Activated CD4-positive, alpha-beta memory T cell treated with anti-CD3 and anti-CD28 coated beads for 36 hours (primary cell): ENCODE measurements at places on chromosomes 12 and 14. TPM values are rescaled to one million over a fixed set of nuclear protein-coding genes. Genes with fewer than 3 reads are reported as not detected.

DNA sequence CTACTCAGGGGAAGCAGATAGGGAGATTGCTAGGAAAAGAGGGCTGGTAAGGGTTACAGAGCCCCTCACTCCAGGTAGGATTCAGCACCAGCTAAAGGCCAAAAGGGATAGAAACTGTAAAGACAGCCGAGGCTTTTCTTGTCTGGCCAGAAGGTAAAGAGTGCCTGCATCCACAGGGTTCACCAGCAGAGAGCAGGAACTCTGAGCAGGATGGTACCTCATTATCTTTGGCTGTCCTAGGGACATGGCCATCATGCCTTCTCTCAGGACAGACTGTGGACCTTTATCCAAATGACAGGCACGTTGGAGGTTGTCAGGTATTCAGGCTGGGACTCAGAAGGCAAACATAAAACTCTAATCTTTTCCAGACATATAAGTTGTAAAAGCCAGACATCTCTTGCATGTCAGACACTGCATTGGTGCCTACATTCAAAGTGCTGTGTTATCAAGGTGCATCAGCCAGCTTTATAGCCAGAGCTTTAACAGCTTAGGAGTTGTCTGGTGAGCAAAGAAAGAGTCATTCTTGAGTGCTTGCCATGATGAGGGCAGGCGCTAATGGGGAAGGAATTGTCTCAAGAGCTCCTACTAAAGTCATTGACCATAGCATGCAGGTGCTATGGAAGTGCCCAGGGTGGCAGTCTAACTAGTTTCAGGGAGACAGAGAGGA, 89.5 kb downstream of the PELI2 start:
- no peaks in the 10 kb centered on the region for H3K4me1 ChIP-seq
- no peaks in the 10 kb centered on the region for H3K36me3 ChIP-seq
- no peaks in the 10 kb centered on the region for H3K27me3 ChIP-seq
- no peak for DNase-seq

GRCh38 chr12:76375939-76376338, 27.7 kb upstream of the BBS10 start:
- no peak overlapping the region for H3K27ac ChIP-seq
- no peaks in the 10 kb centered on the region for H3K27me3 ChIP-seq
- peaks cover 7% of the 10 kb centered on the region for H3K4me1 ChIP-seq
- H3K4me3 ChIP-seq: no peak overlapping the region

- H3K27me3 ChIP-seq: no peaks in the 10 kb centered on the region
- peaks cover 7% of the 10 kb centered on the region for H3K36me3 ChIP-seq
- H3K4me3 ChIP-seq: no peak overlapping the region
- no peaks in the 10 kb centered on the region for H3K4me1 ChIP-seq
- DNase-seq: no peak
- no peak overlapping the region for H3K27ac ChIP-seq
These were observed 23.3 kb downstream of the ZFYVE21 start for GRCh38 chr14:103738701-103739451.

Gene RAD9B
- total RNA-seq: 1.1 TPM

- H3K27ac ChIP-seq: no peak overlapping the region
- peaks cover 19% of the 10 kb centered on the region for H3K4me1 ChIP-seq
- no peak for DNase-seq
- no peaks in the 10 kb centered on the region for H3K36me3 ChIP-seq
- no peaks in the 10 kb centered on the region for H3K27me3 ChIP-seq
- no peak overlapping the region for H3K4me3 ChIP-seq
These were observed 15.2 kb downstream of the SCNN1A start for GRCh38 chr12:6360080-6360571.

Gene SOAT2
- total RNA-seq: 1.1 TPM

DNA sequence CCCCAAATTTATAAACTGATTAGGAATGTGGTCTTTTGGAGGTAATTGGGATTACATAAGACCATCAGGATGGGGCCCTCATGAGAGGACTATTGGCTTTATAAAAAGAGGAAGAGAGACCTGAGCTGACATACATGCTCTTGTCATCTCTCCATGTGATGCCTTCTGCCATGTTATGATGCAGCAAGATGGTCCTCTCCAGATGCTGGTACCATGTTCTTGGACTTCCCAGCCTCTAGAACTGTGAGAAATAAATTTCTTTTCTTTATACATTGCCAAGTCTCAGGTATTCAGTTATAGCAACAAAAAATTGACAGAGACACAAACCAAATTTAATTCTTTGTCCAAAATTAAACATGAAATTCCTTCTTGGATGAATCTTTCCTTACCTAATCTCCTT, 92.9 kb downstream of the EFCAB11 start:
- no peak overlapping the region for H3K27ac ChIP-seq
- DNase-seq: no peak
- peaks cover 2% of the 10 kb centered on the region for H3K36me3 ChIP-seq
- H3K27me3 ChIP-seq: peaks cover 2% of the 10 kb centered on the region

- peaks cover 3% of the 10 kb centered on the region for H3K27me3 ChIP-seq
- no peaks in the 10 kb centered on the region for H3K36me3 ChIP-seq
- H3K27ac ChIP-seq: no peak overlapping the region
- H3K4me3 ChIP-seq: no peak overlapping the region
- no peaks in the 10 kb centered on the region for H3K4me1 ChIP-seq
These were observed 80.6 kb upstream of the PLEKHA5 start for GRCh38 chr12:19048943-19049342.

- no peak for DNase-seq
- H3K4me3 ChIP-seq: no peak overlapping the region
- H3K27me3 ChIP-seq: peaks cover 40% of the 10 kb centered on the region
These were observed 2.5 kb upstream of the RFLNA start for GRCh38 chr12:124292385-124292784.

Gene ESR2
- 0.45 TPM for total RNA-seq

Gene SAMD4A
- 2.4 TPM for total RNA-seq

Gene CARMIL3
- total RNA-seq: 1.00 TPM

- H3K36me3 ChIP-seq: no peaks in the 10 kb centered on the region
- H3K27me3 ChIP-seq: peaks cover 15% of the 10 kb centered on the region
- no peak for DNase-seq
- no peaks in the 10 kb centered on the region for H3K4me1 ChIP-seq
These were observed 38.1 kb downstream of the SNRPF start for GRCh38 chr12:95896846-95897245.

DNA sequence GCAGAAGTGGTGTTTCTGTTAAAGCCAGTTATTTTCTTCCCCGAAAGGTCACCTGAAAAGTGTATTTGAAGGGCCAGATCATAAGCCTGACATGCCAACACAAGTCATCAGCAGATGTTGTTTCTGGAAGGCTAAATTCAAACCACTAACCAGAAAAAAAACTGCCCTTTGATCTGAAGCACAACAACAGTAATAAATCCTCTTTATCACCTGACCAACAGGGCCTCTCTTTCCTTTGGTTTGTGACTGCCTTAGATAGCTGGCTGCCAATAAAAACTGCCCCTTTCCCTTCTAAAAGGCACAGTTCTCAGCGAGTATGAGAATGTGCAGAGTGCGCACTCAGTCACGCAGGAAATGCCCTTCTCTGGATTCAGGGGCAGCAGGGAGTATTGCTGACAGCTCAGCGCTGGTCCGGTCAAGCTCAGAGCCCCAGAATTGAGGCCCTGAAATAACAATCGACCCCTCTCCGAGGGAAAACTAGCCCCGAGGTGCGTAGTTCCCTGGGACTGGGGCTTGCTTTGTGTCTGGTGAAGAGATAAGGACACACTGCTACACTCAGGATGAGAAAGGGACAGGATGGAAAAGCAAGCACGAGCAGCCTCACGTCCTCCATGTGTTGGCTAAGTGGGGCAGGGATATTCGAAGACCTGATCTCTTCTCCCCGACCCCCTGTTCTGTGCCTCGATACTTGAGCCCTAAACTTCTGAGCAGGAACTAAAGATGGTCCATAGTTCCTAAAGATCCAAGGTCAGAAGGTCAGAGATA, 184.2 kb upstream of the GZMB start:
- no peak overlapping the region for H3K27ac ChIP-seq
- DNase-seq: no peak
- H3K4me1 ChIP-seq: no peaks in the 10 kb centered on the region
- H3K4me3 ChIP-seq: no peak overlapping the region
- H3K36me3 ChIP-seq: no peaks in the 10 kb centered on the region
- H3K27me3 ChIP-seq: peaks cover 16% of the 10 kb centered on the region

Gene PKP2
- 0.21 TPM for total RNA-seq

- peaks cover 37% of the 10 kb centered on the region for H3K27me3 ChIP-seq
- no peak for DNase-seq
- peaks cover 9% of the 10 kb centered on the region for H3K4me1 ChIP-seq
- no peak overlapping the region for H3K27ac ChIP-seq
These were observed 119.3 kb downstream of the TSPAN9 start for GRCh38 chr12:3196488-3196887.

Gene CD4
- total RNA-seq: 290 TPM

- DNase-seq: no peak
- H3K4me1 ChIP-seq: peaks cover 10% of the 10 kb centered on the region
- no peak overlapping the region for H3K4me3 ChIP-seq
- no peaks in the 10 kb centered on the region for H3K36me3 ChIP-seq
These were observed 247.0 kb downstream of the PHLDA1 start for GRCh38 chr12:75784591-75784990.

DNA sequence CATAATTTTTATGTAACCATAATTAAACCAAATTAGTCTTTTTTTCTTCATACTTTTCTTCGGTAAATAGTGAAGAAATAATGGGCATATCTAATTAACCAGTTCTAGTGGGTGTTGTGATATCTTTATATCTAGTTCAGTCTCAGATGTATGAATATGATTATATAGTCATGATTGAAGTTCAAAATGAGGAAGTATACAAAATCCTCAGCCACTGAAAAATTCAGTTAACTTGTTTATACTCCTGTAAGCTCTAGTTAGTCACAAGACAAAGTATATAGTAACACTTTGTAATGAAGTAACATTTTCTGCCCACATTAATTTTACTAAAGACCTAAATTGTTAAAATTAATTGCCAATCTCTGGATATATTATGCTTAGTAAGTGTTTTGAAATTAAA, 46.5 kb downstream of the CAND1 start:
- no peak overlapping the region for H3K27ac ChIP-seq
- no peak overlapping the region for H3K4me3 ChIP-seq
- peaks cover 41% of the 10 kb centered on the region for H3K36me3 ChIP-seq
- no peak for DNase-seq
- no peaks in the 10 kb centered on the region for H3K27me3 ChIP-seq
- peaks cover 12% of the 10 kb centered on the region for H3K4me1 ChIP-seq

DNA sequence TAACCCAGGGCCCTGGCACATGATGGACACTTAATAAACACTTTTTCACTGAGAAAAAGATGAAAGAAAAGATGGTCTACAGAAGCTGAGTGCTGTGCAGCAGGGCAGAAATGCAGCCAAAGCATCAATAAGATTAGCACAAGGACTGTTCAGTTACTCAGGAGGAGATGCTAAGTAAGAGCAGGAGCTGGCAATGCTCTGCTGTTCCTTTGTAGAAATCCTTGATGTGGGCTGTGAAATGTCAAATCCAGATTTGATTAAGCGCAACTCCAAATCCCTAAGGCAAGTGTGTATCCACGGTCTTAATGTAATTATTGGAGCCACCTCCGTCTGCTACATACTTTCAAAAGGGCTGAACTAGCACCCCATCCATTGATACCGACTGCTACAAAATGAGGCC, 151.8 kb upstream of the BTG1 start:
- no peaks in the 10 kb centered on the region for H3K36me3 ChIP-seq
- H3K4me1 ChIP-seq: peaks cover 13% of the 10 kb centered on the region
- no peak for DNase-seq
- peak overlapping the region; percentile 79 for H3K27ac ChIP-seq
- H3K27me3 ChIP-seq: no peaks in the 10 kb centered on the region

Gene OTOGL
- total RNA-seq: not detected

GRCh38 chr12:49792181-49792970, 35.8 kb downstream of the NCKAP5L start:
- H3K4me3 ChIP-seq: no peak overlapping the region
- DNase-seq: no peak
- H3K36me3 ChIP-seq: no peaks in the 10 kb centered on the region
- no peaks in the 10 kb centered on the region for H3K4me1 ChIP-seq
- H3K27me3 ChIP-seq: no peaks in the 10 kb centered on the region

Gene DNAI7
- not detected for total RNA-seq

Gene OR6C2
- total RNA-seq: not detected

GRCh38 chr12:111626230-111626629, 27.1 kb upstream of the ATXN2 start:
- no peak for DNase-seq
- no peak overlapping the region for H3K27ac ChIP-seq
- no peaks in the 10 kb centered on the region for H3K27me3 ChIP-seq
- H3K36me3 ChIP-seq: no peaks in the 10 kb centered on the region

Gene SYNDIG1L
- not detected for total RNA-seq

- H3K4me3 ChIP-seq: no peak overlapping the region
- peaks cover 9% of the 10 kb centered on the region for H3K36me3 ChIP-seq
- no peak overlapping the region for H3K27ac ChIP-seq
- no peak for DNase-seq
These were observed 123.0 kb downstream of the FOXN3 start for GRCh38 chr14:89294060-89294459.

DNA sequence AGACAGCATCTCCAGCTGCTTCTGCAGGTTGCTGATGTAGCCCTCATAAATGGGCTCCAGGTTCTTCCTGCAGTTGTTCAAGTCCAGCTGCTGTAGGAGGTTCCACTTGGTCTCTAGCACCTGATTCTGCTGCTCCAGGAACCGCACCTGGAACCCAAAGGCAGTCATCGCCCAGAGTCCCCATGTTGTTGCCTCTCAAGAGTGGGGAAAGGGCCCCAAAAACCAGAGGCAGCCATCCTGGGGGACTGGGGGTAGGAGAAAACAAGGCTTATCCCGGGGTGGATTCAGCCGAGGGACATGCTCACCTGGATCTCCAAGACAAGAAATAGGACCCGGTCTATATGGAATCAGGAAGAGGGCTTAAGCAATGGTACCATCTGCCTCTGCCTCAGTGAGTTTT, 2.3 kb downstream of the KRT72 start:
- peaks cover 6% of the 10 kb centered on the region for H3K4me1 ChIP-seq
- no peak overlapping the region for H3K27ac ChIP-seq
- peaks cover 2% of the 10 kb centered on the region for H3K27me3 ChIP-seq
- no peak for DNase-seq
- H3K36me3 ChIP-seq: no peaks in the 10 kb centered on the region

- no peak overlapping the region for H3K4me3 ChIP-seq
- DNase-seq: no peak
- no peaks in the 10 kb centered on the region for H3K27me3 ChIP-seq
- H3K4me1 ChIP-seq: peaks cover 3% of the 10 kb centered on the region
These were observed 40.2 kb upstream of the DICER1 start for GRCh38 chr14:95197551-95197950.
